ENCODE measurements at places on chromosomes 2 and 18.
A peak's percentile ranks its signal among the peaks of the same experiment; 100 is the strongest.

DNA sequence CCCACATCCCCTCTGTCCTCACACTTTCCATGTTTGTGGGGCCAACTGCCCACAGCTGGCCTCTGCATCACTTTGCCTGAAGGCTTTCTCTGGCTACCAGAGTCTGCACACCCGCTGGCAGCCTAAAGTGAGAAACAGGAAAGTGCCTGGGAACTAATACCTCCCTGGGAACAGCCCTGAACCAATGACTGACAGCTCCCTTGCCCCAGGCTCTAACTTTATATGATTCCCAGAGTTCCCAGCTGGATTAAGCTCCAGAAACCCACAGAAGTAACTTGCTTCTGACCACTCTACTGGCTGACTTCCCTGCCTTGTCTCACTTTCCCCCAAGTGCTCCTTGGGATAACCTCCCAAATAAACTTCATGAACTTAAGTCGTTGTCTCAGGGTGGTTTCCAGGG, 159.6 kb upstream of the LMAN1 start:
- DNase-seq, result no peak

- no peak for DNase-seq
These were observed 70.1 kb downstream of the SETBP1 start for GRCh38 chr18:44750774-44751173.

DNA sequence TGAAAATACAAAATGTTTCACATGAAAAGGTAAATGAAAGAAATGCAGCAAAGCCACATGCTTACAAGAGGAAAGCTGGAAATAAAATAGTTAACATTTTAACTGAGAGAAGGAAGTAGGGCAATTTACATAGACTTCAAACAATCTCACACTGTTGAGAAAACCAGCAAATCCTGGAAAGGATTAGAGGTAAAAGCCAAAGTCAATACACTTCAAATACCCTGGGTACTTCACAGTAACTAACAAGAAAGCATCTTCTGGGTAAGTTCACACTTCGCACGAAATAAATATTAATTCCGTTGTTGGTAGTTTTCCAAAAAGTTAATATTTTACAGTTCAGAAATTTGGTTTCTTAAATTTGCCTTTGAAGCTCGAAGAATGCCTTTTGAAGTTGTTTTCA, 3.5 kb upstream of the ERICH2 start:
- no peak for DNase-seq

GRCh38 chr2:41920812-41921211, 127.0 kb upstream of the PKDCC start:
- DNase-seq, result no peak

DNA sequence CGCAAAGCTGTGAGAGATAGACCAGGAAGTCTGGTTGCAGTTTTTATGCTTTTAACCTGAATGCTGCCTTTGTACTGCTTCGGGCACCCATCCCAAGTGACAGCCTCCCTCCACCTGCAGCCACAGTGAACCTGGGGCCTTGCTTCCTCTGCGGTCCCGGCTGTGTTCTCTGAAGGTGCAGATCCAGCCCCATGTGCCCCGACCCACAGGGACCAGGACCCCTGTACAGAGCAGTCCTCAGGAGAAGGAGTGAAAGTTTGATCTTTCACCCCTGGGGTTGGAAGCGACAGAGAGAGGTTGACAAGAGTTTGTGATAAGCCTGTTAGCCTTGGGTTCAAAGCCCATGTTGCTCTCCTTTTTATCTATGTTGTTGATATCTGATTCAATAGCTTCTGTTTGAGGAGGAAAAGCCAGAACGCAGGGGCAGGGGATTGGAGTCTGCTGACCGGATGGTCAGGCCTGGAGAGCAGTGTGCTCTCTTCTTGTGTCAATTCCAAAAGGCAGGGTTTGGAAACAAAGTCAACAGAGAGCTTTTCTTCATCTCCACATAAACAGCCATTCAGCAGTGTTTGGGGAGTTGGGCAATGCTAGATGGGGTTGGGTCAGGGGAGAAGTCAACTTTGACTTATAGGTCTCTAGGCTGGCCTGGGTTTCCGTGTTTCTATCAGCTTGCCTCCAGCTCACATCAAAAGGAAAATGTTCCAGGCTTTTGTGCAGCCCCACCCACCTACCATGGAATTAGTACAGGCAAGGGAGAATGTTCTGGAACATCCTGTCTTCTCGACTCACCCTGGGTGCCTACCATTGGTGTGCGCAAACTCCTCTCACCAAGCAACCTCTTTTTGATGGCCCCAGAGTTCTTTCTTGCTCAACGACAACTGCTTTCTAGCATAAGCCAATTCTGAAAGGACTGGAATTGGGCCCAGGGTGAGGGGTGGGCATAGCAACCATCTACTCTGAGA, 214.9 kb downstream of the ALPK2 start:
- DNase-seq, result no peak

DNA sequence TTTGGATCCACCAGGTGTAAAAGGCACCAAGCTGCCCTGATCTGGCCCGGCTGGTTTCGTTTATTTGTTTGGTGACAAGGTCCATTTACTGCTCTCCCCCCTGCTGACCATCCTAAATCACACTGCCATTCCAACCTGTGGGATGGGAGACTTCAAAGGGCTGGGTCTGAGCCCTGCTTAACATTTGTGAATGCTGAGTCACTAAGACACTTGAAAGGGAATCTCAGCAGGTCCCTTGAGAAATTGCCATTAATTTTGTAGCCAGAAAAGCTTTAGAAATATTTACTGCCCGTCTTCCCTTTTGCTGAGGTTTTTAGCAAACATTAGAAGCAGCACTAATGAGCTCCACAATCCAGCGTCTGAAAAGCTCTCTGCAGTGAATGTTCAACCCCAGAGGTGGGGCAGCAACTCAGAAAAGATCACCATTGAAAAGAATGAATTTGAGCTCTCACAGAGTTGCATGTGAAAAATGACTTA, 133.8 kb downstream of the ARL4C start:
- peak; percentile 4 for DNase-seq

DNA sequence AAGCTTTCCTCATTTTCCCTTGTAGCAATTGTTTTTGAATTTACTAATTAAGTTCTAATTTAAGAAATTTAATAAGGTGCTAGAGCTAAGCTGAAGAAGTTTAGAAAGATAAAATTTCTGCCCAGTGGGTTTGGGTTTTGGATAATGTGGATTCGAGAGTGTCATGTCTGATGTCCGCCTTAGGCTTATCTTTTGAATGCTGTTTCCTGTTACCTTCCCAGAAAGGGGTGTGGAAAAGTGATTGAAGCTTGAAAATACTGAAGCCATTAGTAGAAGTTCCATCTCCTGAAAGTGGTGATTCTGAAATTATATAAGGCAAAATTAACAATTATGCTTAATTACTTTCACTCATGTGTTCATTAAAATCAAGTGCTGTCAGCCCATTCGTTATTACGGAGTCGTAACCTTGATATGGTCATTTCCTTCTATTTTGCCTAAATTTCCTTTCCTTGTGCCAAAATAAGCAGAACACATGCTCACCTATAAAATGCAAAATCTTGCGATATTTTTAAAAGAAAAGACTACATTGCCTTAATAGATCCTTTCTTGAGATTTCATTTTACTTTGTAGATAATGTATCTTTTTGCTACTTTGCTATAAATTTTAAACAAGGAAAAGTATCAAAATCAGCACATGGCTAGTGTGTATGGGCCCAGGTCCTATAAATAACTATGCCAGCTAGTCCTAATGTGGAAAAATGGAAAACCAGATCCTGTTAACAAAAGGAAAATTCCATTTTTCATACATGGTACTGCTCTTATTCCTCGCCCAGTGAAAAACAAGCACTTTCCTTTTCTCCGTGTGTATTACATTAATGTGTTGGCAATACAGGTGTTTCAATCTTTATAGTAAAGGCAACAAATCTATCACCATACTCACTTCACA, 97.3 kb downstream of the ICOS start:
- DNase-seq, result no peak

DNA sequence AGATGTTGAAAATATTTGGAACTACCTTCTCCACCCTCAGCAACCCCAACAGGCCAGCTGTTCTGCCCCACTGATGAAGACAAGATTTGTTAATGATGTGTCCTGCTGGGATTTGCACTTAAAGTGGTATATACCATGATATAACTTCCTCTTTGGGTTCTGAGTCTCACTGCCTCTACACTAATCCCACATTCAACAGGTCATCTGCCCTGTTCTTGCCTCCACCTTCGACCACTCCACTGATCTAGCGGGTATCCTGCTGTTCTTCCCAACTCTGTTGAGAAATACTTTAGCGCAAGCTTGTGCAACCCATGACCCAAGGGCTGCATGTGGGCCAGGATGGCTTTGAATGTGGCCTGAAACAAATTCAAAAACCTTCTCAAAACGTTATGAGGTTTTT, 72.7 kb downstream of the LRP1B start:
- DNase-seq, result no peak

- DNase-seq, result no peak
These were observed 289.1 kb downstream of the ETAA1 start for GRCh38 chr2:67686254-67686653.

- no peak for DNase-seq
These were observed 103.5 kb upstream of the PPP1CB start for GRCh38 chr2:28648147-28648546.

- DNase-seq, result no peak
These were observed 161.7 kb downstream of the INSIG2 start for GRCh38 chr2:118250001-118250400.

GRCh38 chr2:63875131-63875527, 33.4 kb downstream of the UGP2 start:
- DNase-seq, result no peak

DNA sequence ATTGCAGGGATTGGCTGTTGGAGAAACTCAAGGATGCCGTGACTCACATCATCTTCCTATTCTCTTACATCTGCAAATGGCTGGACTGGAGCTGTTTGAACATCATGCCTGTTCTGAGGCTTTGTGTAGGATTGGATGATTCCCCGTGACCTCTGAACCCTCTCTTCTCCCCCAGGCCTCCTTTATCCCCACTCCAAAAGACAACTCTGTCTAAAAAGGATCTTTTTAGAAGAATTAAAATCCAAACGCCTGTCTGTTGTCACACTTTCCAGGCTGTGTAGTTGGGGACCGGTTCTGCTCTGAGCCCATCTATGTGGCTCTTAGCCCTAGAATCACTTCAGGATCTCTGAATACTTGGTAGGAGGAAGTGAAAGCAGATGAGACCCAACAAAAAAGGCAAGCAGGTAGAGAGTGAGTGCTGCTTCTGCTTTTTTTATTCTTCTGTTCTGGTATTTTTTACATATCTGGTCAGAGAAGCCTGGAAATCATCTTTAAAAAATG, 565 bp downstream of the SP140 start:
- DNase-seq, result no peak

GRCh38 chr2:99865818-99866676, 276.3 kb downstream of the AFF3 start:
- no peak for DNase-seq

DNA sequence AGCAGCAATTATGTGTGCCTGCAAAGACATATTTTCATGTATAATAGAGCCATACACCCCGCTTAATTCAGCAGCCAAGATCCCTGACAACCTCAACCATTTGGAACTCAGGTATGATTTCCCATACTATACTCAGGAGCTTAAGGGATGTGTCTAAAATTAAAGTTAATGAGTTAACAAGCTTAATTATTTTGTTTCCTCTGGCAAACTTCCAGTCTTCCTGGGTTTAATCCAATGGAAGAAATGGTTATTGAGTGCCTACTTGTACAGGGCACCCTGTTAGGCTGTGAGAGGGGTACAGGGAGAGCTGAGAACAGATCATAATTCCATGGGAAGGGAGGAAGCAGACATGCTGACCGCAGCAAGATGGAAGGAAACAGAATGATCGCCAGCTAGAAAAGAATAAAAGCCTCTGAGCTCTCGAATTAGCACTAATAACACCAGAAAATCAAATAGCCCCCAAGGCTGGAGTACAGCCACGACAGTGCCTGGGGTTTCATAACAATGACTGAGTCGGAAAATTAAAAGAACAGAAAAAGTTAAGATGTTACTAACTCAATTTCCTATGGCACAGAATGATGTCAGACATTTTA, 20.8 kb upstream of the CEP68 start:
- no peak for DNase-seq

GRCh38 chr2:123127236-123127635, 897.9 kb upstream of the CNTNAP5 start:
- DNase-seq, result no peak

DNA sequence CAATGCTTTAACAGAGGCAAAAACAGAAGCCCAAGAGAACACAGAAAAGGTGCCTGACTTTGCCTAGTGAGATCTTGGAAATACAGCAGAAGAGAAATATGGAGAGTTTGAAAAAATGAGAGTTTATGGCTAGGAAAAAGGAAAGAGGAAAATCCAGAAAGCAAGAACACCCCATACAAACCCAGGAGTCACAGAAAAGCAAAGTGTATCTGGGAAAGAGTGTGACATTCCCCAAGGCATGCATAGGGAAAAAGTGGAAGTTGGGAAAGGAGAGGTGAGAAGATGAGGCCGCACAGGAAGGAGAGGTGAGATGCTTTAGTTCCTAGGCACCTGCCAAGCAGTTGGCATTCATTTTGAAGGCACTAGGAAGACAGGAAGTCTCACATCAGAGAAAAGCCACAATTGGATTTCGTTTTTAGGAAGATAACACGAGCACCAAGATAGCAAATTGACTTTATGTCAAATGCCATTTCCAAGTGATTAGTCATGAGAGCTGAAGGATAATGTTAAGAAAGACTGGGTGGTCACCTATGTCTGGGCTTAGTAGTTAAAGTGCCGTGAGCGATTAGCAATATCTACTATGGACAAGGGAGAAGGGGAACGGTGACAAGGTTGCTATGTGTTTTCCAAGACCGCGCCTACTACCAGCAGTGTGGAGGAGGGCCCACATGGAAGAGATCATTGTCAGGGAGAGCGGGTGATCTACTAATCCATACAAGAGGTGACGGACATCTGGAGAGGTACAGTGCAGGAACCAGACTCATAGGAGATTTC, 224.1 kb upstream of the PARD3B start:
- no peak for DNase-seq

Measured in DND-41 (cell line).